ENCODE measurements at places on chromosomes 7 and 10.

GRCh38 chr7:11970132-11970531, 138.1 kb upstream of the THSD7A start:
- no peak for DNase-seq

DNA sequence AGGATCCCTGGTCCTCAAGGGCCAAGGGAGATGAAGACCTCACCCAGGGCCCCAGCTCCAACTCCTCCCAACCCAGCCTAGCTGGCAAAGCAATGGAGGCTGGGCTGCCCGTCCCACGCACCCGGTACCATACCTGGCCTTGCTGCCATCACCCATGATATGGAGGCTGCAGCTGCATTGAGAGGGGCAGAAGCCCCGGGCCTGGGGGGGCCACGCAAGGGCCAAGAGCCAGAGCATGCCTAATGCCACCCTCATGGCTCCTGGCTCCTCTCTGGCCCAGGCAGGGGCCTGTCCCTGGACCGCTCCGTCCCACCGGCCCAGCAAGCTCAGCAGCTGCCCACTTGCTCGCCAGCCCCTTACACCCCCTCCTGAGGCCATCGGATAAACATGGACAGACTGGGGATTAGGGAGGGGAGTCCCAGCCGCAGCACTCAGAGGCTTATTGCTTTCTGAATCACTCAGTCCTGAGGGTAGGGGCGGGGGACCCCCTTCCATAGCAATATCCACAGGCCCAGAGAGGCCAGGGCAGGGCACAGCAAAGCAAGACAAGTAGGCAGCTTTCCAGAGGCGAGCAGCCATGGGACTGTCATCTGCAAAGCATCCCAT, at the start of gene LRIT1:
LRIT1 (minus strand) TSS at position 362 of the 606 bp plus-strand sequence; CDS start at position 255, 107 bp downstream.
- no peak for DNase-seq

DNA sequence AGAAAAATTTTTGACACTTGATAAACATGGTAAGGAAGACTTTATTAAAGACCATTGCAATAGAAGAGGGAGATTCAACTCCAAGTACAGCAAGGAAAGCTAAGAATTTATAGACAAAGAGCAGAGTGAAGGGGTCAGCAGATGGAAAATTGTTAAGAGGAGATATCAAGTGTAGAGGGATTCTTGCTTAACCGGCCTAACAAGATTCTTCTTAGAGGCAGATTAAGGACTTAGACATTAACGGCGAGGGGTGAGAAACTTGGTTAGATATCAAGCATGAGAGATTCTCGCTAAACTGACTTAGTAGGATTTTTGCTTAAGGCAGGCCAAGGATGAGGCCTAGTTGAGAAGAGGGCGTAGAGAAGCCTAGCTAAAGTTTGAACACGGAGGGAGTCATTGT, 76.0 kb downstream of the ITGB1 start:
- DNase-seq, result no peak

GRCh38 chr7:108045669-108046068, 42.7 kb upstream of the LAMB1 start:
- no peak for DNase-seq
